ENCODE measurements at places on chromosomes 7 and 10.

GRCh38 chr10:103123282-103124024, 69.6 kb downstream of the NT5C2 start:
- DNase-seq = no peak

GRCh38 chr7:28155964-28156363, 24.6 kb downstream of the JAZF1 start:
- no peak for DNase-seq

DNA sequence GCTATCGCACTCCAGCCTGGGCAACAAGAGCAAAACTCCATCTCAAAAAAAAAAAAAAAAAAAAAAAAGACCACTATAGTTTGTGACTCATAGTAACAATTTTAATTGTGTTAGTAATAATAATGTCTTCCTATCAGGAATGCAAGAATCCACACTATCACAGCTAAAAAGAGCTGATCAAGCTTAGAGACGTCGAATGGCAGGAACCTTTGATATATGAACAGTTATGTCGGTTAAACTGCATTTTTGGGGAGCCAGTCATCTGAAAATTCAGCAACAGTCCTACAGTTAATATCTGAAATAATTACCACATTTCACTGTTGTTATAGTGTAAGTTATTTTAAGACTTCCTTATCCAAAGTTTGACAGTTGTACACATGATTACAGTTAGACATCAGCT, 8.8 kb downstream of the PHYH start:
- DNase-seq = no peak

GRCh38 chr7:130256704-130257103, 10.0 kb upstream of the CPA2 start:
- no peak for DNase-seq

GRCh38 chr7:81244224-81244623, 325.4 kb upstream of the SEMA3C start:
- DNase-seq = no peak

DNA sequence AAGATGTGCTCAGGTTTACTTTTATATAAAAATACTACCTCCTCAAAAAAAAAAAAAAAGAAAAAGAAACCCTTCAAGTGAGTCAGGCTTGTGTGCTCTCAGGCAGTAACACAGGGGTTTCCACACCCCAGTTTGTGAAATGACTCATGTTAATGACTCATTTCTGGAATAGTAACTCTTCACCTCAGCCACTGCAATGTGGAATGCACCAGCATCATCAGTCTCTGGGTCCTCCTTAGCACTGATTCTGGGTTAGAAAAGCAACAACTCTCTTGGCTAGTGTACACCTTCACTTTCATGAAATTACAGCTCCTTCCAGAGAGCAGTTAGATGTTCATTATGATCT, 110.6 kb downstream of the EMX2 start:
- DNase-seq = peak; percentile 52
